Activated CD8-positive, alpha-beta memory T cell treated with anti-CD3 and anti-CD28 coated beads, Interleukin-2, amount 50 U/mL, for 4 hours (primary cell): ENCODE measurements at places on chromosomes 2 and 18.

GRCh38 chr2:195659114-195659513 lies 2.1 kb downstream of the SLC39A10 start:
- DNase-seq: no peak

- DNase-seq: no peak
Measured at GRCh38 chr2:174059884-174060244, 94.7 kb upstream of the SP3 start.

- DNase-seq: no peak
Measured at GRCh38 chr18:70641156-70641775, 352.4 kb downstream of the SOCS6 start.

GRCh38 chr2:43569921-43570320 lies 25.9 kb downstream of the THADA start:
- DNase-seq: no peak

DNA sequence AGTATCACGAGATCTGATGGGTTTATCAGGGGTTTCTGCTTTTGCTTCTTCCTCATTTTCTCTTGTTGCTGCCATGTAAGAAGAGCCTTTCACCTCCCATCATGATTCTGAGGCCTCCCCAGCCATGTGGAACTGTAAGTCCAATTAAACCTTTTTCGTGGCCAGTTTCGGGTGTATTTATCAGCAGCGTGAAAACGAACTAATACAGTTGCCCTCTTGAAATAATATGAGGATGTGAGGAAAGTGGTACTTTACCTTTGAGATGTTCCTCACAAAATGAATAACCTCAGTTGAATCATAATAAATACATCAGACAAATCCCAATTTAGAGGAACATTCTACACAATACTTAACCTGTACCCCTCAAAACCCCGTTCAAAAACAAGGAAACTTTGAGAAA lies 356.4 kb downstream of the CPS1 start:
- DNase-seq: no peak

DNA sequence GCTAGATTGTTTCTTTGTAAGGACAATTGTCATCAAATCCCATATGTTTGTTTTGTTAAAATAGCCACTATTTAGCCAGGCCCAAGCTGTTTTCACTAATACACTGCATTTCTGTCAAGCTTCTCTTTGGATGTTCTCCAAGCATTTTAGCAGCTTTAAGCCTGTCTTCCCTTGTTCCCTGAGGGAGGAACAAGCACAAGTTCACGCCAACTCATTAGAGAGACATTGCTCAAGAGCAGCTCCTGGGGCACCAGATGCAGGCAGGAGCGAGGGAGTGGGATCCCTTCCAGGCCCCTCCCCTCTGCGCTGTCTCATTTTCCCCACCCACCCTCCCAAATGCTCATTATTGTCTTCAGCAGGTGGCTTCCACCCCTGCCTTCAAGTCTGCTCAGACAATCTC lies 32.6 kb upstream of the PPP3R1 start:
- DNase-seq: no peak

- DNase-seq: no peak
Measured at GRCh38 chr18:46070815-46071652, 1.0 kb downstream of the PSTPIP2 start.

DNA sequence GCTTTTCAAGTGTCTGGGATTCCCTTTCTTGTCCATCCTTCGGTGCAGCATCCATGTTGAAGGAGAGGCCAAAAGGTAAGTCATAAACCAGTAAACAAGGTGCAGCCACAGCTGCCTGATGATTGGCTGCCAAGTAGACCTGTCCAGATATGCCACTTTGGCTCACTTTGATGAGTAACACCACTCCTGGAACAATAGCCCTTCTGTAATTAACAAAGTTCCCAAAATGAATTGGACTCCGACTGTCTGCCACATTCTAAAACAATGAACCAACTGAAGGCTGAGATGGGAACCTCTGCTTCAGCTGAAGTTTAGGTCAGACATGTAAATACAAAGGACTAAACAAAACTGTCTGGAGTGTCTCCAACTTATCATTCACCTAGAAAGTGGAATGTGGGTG lies 82.2 kb upstream of the LGALSL start:
- no peak for DNase-seq

GRCh38 chr18:53457068-53457467 lies 767.4 kb downstream of the MBD2 start:
- DNase-seq: no peak

DNA sequence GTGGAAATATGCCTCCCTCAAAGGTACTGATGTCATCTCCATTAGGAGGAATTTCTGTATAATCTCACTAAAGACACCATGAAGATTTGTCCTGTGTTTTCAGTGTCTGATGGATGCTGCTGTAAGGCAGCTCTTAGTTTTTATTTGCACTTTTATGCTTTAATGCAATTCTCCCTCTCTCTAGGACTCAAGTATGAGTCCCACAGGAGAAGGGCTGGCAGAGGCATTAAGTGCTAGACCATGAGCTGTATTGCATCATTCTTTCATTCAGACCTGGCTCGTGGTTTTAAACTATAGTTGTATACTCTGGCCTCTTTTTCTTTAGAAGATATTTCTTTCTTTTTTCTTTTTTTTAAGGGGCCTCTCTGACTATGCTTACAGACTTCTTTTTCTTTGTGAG lies 805.6 kb downstream of the DPP10 start:
- DNase-seq: no peak

DNA sequence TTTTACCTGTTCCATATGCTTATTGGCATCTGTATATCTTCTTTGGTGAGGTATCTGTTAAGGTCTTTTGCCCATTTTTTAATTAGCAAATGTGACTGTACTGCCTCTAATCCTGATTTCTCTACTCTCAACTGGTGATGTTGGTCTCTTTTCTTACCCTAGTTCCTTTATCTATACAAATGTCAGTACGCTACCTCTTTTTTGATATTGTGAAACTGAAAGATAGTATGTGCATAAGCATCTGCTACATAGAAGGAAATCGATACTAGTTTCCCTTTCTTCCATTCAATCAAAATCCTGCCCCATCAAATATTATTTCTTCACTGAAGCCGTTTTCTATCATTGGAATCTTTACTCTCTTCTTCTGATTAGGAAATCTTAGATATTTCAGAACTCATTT lies 194.9 kb upstream of the SPOPL start:
- DNase-seq: no peak

GRCh38 chr2:227057060-227057459 lies 106.9 kb downstream of the COL4A4 start:
- no peak for DNase-seq

GRCh38 chr18:66682855-66683322 lies 79.0 kb upstream of the CDH19 start:
- no peak for DNase-seq

DNA sequence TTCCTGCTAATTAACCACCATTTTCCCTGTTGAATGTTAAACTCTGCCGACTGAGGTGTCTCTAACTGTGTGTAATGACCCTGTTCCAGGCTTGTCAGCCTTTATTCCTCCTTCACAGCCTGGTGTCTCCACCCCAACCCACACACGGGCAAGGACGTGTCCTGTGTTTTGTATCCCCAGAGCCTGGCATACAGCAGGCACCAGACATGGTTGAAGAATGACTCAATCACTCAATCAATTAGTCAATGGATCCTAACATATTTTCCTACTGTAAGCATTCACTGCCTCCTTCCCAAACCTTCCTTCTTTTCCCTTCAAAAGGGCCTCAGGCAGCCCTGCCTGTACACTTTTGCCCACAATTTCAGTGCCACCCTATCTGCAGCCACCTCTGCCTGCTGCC lies 2.7 kb upstream of the TNS1 start:
- no peak for DNase-seq

- DNase-seq: no peak
Measured at GRCh38 chr2:62458206-62458641, 47.8 kb downstream of the TMEM17 start.

- no peak for DNase-seq
Measured at GRCh38 chr2:144456680-144457079, 63.2 kb downstream of the ZEB2 start.

GRCh38 chr2:27294928-27295327 lies 12.7 kb downstream of the TRIM54 start:
- DNase-seq: no peak

GRCh38 chr2:145203891-145204290 lies 684.0 kb upstream of the ZEB2 start:
- no peak for DNase-seq

- no peak for DNase-seq
Measured at GRCh38 chr2:210762604-210763588, 206.5 kb downstream of the CPS1 start.

DNA sequence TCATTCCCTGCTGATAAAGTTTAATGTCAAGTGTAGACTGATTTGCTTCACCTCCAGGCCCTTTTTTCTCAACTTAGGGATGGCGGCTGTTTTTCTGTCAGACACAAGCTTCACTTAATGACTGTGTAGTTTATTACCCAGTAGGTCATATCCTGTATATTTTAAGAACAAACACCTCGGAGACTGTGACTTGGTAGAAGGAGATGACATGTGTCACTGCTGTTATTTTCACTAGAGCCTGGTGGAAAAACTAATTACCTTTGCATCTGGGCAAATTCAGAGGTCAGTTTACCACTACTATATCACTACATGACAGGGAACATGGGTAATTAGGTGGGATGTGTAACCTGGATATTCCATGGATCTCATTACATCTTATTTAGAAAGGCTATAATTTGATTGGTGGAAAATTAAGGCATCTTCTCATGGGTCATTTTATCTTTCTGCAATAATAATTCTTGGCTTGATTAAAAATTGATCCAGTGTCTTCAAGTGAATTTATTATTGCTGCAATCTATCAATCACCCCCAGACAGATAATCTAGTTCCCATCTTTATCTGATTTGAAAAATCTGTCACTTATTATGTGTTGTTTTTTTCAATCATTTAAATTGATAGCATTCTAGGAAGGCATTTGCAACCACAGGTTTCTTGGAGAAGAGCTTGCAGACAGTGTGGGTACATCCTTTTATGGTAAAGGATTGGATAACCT lies 353.8 kb upstream of the SPRED2 start:
- no peak for DNase-seq

DNA sequence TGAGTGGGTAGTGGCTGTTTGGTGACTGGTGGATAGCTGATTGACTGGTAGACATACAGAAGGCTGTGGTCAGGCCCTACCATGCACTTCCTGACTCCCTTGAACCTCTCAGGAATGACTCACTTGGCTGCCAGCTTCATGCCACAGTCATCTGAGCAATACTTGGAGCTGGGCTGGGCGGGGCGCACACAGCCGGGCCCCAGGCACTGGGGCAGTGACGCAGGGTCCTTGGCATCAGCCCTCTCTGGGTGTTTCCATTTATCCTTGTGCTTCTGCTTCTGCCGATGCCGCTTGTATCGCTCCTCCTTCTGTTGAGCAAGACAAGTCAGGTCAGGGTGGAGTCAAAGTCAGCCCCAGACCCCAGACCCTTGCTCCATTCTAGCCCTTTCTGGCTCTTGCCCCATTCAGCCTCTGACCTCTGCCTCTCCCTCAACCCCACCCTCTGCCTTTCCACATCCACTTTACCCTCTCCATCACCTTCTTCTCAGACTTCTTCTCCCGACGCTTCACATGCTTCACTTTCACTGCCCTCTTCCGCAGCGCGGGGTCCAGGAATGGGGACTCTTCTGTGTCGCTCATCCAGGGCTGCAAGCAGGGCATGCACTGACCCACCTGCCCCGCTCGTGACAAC lies 3.0 kb upstream of the MBD1 start:
- DNase-seq: no peak

DNA sequence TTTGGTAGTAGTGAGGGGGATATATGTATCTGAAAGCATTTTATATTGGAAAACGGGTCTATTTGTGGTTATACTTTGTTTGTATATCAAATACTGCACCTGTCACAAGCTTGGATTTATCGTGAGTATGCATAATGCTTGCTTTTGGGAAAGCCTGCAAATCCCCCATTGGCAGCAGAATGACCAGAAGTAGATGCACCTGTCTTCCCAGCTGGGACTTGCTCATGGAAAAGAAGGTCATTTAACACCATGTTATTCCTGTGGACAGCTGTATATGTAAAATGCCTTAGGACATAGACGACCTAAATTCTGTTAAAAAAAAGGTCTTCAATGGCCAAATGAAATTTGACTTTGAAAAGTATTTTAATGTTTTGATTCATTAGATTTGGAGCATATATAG lies 599.4 kb downstream of the XIRP2 start:
- DNase-seq: no peak

DNA sequence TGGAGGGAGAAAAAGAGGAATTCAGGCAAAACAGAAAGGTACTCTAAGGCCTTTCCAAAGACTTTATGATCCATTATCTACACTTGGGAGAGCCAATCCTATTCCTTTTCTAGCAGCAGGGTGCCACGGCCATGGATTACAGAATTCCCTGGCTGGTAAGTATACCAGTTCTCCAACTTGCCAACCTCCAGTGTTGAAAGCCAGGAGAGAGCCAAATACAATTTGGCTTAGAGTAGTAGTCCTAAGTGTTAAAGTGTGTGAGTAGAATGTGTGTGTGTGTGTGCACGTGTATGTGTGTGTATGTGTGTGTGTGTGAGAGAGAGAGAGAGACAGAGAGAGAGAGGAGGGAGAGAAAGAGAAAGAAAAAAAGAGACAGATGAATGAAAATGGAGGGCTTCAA lies 43.3 kb downstream of the WDPCP start:
- DNase-seq: no peak
